ENCODE measurements at places on chromosomes 12 and 14. TPM values are rescaled to one million over a fixed set of nuclear protein-coding genes. Genes with fewer than 3 reads are reported as not detected.

DNA sequence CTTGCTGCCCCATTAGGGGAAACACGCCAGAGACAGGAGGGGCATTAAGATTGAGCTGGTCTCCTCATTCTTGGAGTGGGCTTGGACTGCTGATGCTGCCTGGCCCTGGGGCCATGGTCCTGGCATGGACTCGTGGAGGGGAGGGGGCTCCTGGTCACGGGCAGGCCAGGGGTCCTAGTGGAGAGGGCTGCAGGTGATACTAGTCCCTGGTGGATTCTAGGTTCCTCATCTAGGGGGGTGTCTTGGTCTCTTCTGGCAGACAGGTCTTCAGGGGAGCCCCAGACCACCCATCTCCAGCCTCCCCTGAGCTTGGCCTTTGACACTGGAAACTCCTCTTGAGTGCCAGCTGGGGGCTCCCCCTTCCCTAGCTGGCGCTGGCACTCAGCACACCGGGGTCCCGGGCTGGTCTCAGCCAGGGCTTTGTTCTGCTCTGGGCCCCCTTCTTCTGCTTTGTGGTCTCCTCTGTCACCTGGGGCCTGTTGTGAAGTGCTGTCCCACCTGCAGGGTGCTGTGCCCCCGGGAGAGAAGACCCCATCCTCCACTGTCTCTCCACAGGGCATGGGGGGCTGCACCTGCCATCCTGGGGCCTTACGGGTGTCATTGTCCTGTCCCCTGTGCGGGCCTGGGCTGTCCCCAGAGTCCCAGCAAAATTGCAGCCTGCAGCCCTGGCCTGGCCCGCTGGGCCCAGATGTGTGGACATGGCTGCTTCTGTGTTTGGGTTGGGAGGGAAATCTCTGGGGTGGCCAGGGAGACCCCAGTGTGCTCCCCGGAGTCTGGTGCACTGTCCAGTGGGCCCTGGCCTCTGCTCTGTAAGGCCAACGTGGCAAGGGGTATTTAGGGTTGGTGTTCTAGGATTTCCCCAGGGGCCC is 2.3 kb downstream of the KIF26A start:
- H3K36me3 ChIP-seq = no peaks in the 10 kb centered on the region
- no peak overlapping the region for H3K27ac ChIP-seq
- H3K27me3 ChIP-seq = peaks cover 13% of the 10 kb centered on the region
- H3K4me3 ChIP-seq = no peak overlapping the region

SAMD15 gene
- 0.56 TPM for total RNA-seq

- H3K4me1 ChIP-seq = no peaks in the 10 kb centered on the region
- no peak overlapping the region for H3K4me3 ChIP-seq
- no peak overlapping the region for H3K27ac ChIP-seq
- peaks cover 21% of the 10 kb centered on the region for H3K27me3 ChIP-seq
Observed at GRCh38 chr12:52496590-52497071, 3.6 kb upstream of the KRT6A start.

GALNT9 gene
- total RNA-seq = not detected

SYCP3 gene
- 0.36 TPM for total RNA-seq

All from activated CD8-positive, alpha-beta T cell treated with anti-CD3 and anti-CD28 coated beads for 36 hours (primary cell).